Left ventricle myocardium inferior (tissue), 1 donor: ENCODE measurements at places on chromosomes 13 and 19. TPM values are rescaled to one million over a fixed set of nuclear protein-coding genes. Genes with fewer than 3 reads are reported as not detected.

Gene KLK3
- not detected for total RNA-seq

DNA sequence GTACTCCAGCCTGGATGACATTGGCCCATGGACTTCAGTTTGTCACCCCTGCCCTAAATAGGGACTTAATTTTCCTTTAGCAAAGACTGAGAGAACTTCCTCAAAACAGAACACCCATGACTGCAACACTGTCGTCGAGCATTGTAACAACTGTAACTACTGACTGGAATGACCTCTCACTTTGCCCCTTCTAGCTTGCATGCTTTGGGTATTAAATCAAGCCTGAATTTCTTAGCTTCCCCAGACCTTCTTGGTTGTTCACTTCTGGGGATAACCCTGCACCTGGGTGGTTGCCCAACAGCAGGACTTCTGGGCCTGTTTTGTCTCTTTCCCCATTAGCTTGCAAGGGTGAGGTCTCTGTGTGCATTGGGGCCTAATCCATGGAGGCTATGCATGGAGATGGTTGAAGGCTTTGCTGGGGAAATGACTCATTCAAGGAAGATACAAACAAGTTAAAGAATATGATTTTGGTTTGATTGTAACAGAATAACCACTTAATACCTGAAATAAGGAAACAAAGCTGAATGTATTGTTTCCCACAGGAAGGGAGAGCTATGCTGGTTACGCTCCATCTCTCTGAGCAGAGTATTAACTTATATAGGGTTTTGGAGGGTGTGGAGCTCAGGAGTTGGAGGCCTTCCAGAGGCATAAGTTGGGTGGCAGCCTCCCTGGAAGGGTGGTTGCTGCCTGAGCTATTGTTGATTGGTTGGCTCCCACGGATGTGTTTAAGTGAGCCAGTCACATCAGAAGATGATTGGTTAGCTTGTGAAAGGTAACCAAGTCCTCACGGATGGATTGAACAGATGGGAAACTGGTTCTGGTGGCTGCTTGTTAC is 34.7 kb upstream of the UBAC2 start:
- DNase-seq = no peak
- H3K27ac ChIP-seq = no peak overlapping the region
- H3K27me3 ChIP-seq = peaks cover 4% of the 10 kb centered on the region
- no peak overlapping the region for H3K4me3 ChIP-seq

- H3K4me3 ChIP-seq = peak overlapping the region; percentile 4
- DNase-seq = no peak
- peaks cover 12% of the 10 kb centered on the region for H3K4me1 ChIP-seq
- H3K27me3 ChIP-seq = no peaks in the 10 kb centered on the region
Measured at GRCh38 chr13:52061587-52061986, 37.1 kb downstream of the UTP14C start.

DNA sequence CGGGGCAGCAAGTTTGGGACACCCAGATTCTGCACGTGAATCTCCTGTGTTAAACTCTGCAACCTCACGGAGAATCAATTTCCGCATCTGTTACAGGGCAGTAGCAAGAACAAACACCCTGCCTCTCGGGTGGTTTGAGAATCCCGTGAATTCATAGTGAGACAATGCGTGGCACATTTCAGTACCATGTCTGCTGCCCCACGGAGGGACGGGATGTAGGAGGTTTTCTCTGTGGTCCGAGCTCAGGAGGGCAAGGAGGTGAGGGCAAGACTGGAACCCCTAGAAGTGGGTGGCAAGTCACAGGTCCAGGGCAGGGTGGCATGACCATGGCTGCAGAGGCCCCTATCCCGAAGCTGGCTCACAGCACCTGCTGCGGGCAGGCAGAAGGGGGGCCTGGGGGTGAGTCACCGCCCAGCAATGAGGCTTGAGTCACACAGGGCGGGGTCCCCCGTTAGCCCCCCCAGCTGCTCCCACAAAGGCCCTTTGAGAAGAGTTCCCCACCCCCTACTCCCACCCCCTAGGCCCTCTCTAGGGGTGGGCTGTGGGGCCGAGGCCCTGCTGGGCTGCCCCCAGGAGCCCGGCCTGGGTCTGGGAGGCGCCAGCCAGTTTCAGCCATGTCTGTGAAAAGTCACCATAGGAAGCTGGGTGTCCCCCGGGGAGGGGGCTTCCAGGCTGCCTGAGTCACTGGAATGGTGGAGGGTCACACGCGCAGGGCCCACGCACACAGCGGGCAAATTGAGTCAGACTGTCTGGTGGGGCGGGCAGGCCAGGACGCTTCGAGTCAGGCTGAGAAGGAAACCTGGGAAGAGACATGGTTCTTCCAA is 25.8 kb upstream of the NANOS3 start:
- no peaks in the 10 kb centered on the region for H3K36me3 ChIP-seq
- H3K4me1 ChIP-seq = peaks cover 54% of the 10 kb centered on the region
- peak overlapping the region; percentile 59 for H3K4me3 ChIP-seq
- H3K27me3 ChIP-seq = no peaks in the 10 kb centered on the region
